ENCODE measurements at places on chromosomes 16 and 17. TPM values are rescaled to one million over a fixed set of nuclear protein-coding genes. Genes with fewer than 3 reads are reported as not detected.

DNA sequence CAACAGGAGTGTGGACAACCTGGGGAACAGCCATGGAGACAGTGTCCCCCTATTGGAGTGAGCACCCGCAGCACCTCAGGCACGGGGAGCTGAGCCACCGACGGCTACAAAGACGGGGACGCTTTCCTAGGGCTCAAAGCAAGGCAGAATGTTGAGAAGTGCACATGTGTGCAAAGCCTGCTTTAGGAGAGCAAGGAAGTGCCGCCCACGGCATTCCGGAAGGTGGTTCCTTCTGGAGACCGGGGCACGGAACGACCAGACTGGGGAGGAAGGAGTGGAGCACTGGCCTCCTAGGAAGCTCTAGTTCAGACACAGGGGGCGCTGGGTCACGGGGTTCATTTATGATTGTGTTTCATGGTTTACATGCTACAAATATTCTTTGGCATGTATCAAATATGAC is 52.2 kb downstream of the TBC1D16 start:
- DNase-seq, result no peak

DNA sequence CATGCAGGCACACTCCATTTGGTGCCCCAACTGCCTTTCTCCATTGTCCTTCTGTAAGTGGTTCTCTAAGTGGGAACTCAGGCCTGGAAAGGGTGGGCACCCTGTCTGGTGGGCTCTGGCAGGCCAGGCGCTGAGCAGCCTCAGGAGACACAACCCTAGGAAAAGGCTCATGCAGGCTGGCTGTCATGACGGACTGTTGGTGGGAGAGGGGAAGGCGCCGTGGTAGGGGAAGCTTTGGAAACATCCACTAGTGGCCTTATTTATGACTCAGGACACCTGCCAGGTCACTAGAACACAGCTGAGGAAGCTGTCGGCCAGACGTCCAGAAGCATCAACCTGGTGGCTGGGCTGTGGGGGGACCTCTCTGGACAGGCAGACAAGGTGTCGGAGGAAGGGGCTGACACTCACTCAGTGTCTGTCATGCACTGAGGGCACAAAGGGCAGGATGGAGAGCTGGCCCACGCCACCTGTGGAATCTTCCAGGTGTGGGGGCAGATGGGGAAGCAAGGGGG is 216.0 kb downstream of the SEC14L1 start:
- no peak for DNase-seq

- DNase-seq, result no peak
Measured at GRCh38 chr17:36597866-36598777, 3.3 kb upstream of the MRM1 start.

- no peak for DNase-seq
Measured at GRCh38 chr17:50152736-50153135, 2.3 kb upstream of the PPP1R9B start.

PRKCB gene
- total RNA-seq, result not detected

NOMO2 gene
- total RNA-seq, result 144 TPM

DNA sequence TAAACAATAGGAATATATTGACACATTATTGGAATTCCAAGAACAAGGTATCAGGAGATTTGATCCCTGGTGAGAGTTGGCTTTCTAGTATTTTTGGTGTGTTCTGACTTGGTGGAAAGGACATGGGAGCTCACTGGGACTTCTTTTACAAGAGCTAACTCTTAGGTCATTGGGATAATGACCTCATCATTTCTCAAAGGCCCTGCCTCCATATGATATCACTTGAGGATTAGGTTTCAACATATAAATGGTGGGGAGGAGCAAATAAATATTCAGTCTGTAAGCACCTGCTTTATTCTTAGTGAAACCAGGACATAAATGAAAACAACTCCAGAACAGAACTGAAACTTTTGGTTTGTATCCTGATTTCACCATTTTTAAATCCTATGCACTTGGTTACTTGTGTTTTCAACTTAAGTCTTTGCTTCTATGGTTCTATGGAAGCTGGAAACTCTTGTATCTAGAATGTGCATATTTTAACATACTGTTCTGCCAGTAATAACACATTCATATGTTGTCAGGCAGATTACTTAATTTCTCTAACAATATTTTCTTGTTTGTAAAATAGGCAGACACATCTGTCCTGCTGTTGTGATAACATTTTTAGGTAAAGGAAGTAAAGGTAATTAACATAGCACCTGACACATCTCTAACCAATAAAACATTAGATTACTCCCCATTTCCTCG is 1527.7 kb upstream of the CDH8 start:
- no peak for DNase-seq

DNA sequence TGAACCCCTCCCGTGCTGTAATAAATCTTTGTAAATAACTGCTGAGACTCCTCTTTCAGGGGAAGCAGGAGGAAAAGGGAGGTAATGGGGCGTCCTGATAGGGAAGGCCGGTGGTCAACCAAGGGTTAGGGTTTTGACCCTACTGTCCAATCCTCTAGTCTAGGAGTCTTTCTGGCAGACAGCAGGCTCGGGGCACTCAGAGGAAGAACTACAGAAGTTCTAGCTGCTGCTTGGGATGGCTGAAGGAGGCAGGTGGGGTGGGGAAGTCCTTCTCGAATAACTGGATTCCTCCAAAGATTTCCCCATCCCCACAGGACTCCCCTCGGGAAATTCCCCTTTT is 387 bp upstream of the STARD3 start:
- DNase-seq, result no peak

DNA sequence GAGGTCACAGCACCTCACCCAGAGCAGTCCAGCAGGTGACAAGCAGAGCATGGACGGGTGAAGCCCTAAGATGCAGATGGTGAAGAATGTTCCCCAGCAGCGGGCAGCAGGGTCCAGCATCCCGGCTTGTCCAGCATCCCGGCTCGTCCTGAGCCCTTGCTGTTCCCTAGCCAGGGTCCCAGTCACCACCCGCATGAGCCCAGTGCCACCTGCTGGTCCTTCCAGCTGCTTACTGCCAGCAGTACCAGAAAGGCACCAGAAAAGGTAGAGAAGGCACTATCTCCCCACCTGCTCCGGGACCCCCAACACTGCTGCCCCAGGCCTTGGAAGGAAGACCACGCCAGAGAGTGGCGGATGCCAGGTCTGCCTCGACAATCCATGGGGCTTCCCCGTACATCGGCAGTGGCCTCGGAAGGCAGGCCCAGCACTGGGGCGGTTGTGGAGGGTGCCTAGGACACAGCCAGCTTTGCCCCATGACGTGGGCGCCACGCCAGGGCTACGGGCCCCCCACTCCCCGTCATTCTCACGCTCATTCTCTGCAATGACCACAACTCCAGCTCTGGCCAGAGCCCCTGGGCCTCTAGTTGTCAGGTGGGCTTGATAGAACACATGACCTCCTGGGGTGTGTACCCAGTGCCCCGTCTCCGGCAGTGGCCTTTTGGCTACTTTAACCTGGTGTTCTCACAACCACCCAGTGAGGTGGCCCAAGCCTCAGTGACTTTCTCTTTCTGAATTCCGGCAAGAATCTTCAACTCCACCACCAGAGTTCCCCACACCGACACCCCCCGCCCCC is 1.4 kb downstream of the CENPX start:
- peak; percentile 45 for DNase-seq

GRCh38 chr17:58279016-58279711 is 1.6 kb downstream of the MPO start:
- no peak for DNase-seq

- no peak for DNase-seq
Measured at GRCh38 chr17:49775546-49776260, 11.8 kb upstream of the FAM117A start.

DNA sequence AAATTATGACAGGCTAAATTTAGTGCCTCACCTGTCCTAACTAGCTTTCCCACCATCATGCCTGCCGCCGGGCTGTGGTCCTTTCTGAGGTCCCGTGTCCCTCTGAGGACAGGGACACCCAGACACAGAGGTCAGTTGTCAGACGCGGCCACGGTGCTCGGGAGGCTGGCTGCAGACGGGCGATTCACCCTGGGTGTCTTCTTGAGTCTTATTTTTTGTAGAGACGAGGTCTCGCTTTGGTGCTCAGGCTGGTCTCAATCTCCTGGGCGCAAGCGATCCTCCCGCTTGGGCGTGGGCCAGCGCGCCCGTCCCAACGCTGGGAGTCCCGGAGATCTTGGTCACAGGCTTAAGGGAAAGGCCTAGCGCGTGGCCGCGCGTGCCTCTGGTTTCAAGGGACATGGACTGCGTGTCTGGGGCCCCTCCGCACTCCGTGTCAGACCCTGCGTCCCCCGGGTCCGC is 797 bp upstream of the RAB11FIP3 start:
- no peak for DNase-seq

DNA sequence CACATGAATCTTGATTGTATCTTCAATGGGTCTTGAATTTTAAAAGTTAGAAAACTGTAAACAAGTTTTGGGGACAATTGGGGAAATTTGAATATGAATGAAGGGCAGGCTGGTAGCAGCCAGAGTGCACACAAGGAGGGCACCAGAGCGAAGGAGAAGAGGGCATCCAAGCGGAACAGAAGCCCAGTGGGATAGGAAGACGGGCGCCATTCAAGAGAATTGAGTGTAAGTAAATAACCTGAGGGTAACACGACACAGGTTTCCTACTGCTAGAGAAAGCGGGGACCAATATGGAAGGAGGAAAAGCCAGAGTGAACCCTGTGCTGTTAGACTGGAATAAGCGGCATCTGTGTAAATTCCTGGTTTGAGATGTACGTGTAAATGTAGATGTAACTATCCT is 115.1 kb upstream of the CCL2 start:
- DNase-seq, result no peak

Data from PC-9 (cell line).